HuH-7.5 (cell line): ENCODE measurements at places on chromosomes 1 and 21.

- no peak for DNase-seq
These were observed 859.5 kb downstream of the USP25 start for GRCh38 chr21:16589006-16589898.

DNA sequence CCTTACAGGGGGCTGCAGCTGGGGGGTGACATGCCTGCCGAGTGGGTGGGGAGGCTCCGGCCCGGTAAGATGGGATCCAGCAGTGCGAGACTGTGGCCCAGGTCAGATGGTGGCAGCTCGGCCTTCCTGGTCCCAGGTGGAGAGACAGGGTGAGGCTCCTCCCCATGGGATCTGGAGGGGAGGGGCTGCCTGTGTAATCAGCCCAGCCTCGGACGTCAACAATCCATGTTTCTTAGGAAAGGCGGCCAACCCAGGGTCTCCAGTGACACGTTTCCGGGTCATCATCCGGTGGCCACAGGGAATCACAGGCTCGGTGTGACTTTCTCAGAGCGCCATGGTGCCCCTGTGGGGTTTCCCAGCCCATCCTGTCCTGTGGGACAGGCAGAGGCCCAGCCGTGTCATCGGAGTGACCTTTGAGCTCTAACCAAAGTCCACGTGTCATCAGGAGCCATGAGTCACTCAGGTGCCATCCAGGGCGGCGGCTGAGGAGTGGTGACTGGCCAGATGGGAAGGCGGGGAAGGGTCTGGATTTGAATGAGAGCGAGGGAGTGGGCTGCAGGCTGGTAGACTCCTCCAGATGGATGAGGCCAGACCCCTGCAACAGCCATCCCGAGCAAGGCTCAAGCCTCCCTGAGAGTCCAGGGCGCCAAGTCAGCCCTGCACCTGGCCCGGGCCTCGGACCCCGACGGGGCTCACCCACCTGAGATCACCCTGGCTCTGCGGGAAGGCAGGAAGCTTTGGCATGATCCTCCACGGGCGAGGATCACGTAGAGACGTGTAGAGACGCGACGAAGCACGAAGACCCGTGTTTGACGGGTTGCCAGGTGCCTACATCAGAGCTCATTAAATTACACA, 6.6 kb upstream of the HES4 start:
- peak; percentile 91 for DNase-seq

DNA sequence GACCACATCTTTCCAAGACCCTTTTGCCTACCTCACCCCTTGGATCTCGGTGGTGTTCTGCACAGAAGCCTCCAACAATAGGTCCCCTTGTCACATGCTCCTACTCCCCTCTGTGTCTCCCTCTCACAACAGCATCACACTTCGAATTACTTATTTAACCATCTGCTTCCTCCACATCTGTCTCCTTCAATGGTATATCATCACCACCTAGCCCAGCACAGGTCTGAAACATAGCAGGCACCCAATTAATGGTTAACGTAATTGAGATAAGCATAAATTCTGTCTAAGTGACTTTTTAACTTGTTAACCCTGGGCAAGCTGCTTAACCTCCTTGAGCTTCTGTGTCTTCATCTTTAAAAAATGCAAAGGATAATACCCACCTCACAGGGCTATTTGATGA, 100.3 kb upstream of the BARHL2 start:
- no peak for DNase-seq

- no peak for DNase-seq
These were observed 571 bp downstream of the MARCKSL1 start for GRCh38 chr1:32335535-32335789.

GRCh38 chr1:232416026-232416568, 213.8 kb downstream of the SIPA1L2 start:
- no peak for DNase-seq
